ENCODE measurements at places on chromosomes 13 and 19.

DNA sequence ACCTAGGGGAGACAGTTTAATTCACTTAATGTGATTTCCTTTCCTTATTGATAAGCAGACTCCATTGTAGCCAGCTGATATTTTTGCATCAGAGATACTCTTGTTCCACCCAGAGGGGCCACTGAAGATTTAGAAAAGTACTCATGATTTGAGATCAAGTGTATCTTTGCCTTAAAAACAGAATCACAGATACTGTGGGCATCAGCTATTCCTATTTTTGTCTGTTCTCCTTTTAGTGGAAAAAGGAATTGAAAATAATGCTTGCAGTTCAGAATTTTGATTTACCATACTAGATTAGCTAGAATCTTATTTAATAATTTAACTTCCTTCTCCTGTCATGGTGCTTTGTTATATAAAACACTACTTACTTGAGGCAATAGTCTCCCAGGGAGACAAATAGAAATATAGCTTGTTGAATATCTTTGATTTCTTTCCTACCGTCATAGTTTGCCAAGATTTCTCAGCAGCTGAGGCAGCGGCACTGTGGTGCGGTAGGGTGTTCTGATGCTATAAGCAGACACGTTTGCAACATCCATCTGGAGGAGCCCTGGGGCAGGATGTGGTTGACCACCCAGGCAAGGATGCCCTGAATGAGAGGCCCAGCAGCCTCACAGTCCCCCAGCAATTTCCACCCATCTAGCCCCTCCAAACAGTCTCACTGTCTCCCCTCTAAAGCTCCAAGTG lies 47.0 kb upstream of the RAP2A start:
- no peak for DNase-seq

DNA sequence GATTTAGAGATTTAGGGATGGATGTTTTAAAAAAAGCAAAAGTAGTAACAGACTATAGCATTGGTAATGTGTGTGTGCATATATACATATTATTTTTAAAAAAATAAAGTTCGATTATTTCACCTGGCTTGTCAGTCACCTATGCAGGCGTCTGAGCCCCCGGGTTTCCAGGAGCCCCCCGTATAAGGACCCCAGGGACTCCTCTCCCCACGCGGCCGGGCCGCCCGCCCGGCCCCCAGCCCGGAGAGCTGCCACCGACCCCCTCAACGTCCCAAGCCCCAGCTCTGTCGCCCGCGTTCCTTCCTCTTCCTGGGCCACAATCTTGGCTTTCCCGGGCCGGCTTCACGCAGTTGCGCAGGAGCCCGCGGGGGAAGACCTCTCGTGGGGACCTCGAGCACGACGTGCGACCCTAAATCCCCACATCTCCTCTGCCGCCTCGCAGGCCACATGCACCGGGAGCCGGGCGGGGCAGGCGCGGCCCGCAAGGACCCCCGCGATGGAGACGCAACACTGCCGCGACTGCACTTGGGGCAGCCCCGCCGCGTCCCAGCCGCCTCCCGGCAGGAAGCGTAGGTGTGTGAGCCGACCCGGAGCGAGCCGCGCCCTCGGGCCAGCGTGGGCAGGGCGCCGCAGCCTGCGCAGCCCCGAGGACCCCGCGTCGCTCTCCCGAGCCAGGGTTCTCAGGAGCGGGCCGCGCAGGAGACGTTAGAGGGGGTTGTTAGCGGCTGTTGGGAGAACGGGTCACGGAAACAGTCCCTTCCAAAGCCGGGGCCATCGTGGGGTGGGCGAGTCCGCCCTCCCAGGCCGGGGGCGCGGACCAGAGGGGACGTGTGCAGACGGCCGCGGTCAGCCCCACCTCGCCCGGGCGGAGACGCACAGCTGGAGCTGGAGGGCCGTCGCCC lies 840 bp upstream of the CCNA1 start:
- no peak for DNase-seq

- DNase-seq: no peak
These were observed 5.3 kb downstream of the PDCD2L start for GRCh38 chr19:34409189-34410164.

GRCh38 chr19:41844601-41845000 lies at the start of gene LYPD4:
Gene LYPD4, minus strand, starts transcription at chr19:41844683. Its CDS starts 5,398 bp downstream, at chr19:41839285.
- DNase-seq: no peak

All from NCI-H2029 treated with DMSO at 0.1 percent for 48 hours (cell line).